ENCODE measurements at places on chromosomes 2 and 18. TPM values are rescaled to one million over a fixed set of nuclear protein-coding genes. Genes with fewer than 3 reads are reported as not detected.

REEP1 gene
- total RNA-seq, result 12.0 TPM

MPP4 gene
- not detected for total RNA-seq

GAL3ST2 gene
- total RNA-seq, result 0.80 TPM

BOLL gene
- total RNA-seq, result not detected

SCN2A gene
- total RNA-seq, result 0.54 TPM

RGPD4 gene
- not detected for total RNA-seq

DNA sequence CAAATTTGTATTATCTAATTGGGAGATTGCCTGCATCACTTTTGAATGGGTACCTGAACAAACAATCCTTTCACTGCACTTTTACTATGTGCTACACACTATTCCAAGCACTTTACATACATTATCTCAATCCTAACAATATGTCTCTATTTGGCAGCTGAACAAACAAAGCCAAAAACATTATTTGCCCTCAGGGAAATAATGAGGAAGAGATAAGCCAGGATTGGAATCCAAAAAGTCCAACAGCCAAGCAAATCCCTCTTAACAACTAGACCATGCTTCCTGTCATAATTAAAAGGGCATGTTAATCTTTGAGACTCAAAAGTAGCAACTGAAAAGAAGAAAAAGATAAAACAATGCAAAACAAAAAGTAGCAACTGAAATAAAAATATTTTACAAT lies 32.1 kb downstream of the RPRD1A start:
- no peak for DNase-seq

GRCh38 chr2:204550751-204551511 lies 5.7 kb downstream of the PARD3B start:
- no peak for DNase-seq

DNA sequence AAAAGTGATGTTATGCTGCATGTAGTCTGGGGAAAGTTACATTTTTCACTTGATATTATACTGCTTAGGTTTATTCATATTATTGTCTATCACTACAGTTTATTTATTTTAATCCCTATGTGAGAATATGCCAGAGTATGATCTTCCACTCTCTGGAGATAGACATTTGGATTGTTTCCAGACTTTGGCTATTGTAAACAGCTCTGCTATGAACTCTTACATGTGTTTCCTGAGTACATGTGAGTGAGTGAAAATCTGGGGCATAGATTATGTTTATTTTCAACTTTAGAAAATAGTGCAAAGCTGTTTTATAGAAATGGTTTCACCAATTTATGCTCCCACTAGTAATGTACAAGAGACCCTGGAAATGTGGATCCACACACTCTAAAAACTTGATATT lies 49.0 kb upstream of the EPAS1 start:
- DNase-seq, result no peak

- DNase-seq, result peak; percentile 88
Measured at GRCh38 chr2:100242891-100243619, 79.2 kb downstream of the LONRF2 start.

- DNase-seq, result no peak
Measured at GRCh38 chr18:61602836-61603235, 269.6 kb downstream of the CDH20 start.

GRCh38 chr18:54777118-54777791 lies 51.0 kb upstream of the RAB27B start:
- DNase-seq, result no peak

DNA sequence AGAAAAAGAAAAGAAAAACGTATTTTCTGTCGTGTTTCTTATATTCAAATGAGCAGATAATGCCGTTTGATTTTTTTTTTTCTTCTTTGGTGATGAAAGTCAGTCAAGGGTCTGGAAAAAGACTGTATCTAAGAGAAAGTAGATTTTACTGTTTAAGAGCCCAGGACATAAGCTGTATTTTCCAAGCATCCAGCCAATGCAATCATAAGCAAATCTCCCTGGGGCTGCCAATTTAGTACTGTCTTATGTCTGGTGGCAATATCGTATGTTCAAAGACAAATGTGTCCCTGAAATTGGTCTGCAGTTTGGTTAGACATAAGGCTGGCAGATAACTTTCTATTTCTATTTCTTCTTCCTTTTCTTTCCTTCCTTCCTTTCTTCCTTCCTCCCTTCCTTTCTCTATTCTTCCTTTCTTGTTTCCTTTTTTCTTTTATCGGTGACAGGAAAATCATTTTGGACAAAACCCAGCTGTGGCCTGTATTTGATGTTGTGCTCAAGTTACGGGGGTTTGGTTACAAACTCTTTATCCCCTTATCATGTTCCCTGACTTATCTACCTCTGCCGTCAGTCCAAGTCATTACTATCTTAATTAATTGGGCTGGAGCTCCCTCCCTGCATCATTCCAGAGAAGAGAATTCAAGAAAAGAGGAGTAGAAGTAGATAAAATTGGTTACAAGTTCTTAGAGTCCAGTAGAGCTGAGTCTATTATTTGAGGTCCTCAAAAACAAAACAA lies 683.4 kb upstream of the FSHR start:
- no peak for DNase-seq

DNA sequence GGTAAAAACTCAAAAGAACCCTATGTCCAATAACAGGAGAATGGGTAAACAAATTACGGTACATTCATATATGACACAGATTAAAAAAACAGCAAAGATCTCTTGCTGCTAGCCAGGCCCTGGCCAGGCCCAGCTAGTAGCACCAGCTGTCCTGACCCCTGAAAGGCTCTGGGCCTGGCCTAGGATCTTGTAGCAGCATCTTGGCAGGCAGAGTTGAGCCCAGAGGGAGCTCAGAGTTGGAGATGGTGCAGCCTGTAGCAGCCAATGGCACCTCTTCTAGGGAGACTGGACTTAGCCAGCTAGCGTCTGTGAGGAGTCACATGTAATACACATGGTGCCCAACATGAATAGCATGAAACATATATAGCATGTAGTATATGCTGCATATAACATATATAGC lies 69.1 kb downstream of the HS6ST1 start:
- DNase-seq, result no peak

DNA sequence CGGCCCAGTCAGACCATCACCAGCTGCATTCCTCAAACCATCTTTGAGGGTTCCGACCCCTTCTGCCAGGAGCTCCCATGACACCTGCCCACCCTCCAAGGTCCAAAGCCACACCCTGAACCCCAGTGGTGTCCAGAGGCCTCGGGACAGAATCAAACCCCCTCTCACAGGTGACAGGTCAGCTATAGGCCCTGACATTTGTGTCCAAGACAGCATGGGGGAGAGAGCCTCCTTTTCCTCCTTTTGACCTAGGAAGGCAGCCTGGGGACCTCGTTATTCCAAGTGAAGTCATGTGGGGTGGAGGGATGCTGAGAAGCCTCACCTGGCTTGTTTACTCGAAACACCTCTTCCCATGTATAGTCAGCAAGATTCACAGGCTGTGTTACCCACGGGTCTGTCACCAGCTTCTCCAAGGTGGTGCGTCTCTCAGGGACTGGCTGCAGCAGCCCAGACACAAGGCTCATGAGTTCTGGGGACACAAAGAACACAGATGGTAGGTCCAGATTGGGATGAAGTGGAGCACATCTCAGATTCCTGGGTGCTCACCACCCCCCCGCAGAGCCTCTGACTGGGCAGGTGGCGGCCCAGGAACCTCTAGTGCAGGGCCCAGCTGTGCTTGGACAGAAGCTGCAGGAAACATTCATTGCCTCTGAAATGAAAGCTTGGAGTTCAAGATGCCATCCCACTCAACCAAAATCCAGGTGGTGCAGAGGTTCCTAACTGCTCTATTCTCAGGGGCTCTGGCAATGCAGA lies 5.1 kb upstream of the MTERF4 start:
- DNase-seq, result no peak

DNA sequence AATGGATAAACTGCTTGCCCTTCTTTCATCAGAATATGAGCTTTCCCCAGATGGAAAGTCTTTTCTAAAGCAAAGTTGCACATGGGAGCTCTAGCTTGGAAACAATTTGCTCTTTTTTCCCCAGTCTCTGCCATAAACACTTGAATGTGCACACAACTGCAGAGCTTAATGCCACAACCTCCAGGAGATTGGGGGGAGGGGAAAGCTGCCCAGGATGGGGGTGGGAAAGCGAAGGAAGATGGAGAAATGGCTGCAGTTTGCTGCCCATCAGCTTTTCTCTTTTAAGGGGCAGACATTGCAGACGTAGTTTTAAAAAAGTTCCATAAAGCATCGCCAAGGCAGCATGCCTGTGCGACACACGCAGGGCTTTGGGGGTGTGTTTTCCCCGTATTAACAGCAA lies 1.5 kb downstream of the ACKR3 start:
- DNase-seq, result no peak

All from Peyer's patch (tissue), 4 donors.